CD4-positive, alpha-beta T cell treated with Interleukin-21 for 1 hour (primary cell): ENCODE measurements at places on chromosomes 7 and 10.

- peak; percentile 58 for DNase-seq
Observed at GRCh38 chr7:116258734-116259133, 48.4 kb downstream of the TES start.

- DNase-seq, result no peak
Observed at GRCh38 chr7:147106746-147107145, 990.1 kb downstream of the CNTNAP2 start.

- no peak for DNase-seq
Observed at GRCh38 chr7:112283382-112283910, 77.0 kb downstream of the ZNF277 start.

DNA sequence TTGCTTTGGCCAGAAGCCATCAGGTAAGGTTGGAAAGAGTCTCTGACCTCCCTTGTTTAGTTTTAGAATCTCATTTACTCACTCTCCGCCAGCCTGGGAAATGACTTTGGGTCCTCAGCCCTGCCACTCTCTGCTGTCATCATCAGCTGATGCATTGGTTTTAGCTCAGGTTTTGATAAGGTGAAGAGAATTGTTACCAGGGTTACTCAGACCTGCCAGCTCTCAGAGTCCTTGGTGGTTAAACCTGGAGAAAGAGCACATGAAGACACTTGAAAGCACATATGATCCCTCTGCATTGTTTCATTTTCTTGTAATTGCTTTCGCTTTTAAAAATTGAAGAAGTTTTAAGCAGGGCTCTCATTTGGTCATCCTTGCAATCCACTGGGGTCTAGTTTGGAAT, 4.0 kb upstream of the CROT start:
- peak; percentile 14 for DNase-seq

DNA sequence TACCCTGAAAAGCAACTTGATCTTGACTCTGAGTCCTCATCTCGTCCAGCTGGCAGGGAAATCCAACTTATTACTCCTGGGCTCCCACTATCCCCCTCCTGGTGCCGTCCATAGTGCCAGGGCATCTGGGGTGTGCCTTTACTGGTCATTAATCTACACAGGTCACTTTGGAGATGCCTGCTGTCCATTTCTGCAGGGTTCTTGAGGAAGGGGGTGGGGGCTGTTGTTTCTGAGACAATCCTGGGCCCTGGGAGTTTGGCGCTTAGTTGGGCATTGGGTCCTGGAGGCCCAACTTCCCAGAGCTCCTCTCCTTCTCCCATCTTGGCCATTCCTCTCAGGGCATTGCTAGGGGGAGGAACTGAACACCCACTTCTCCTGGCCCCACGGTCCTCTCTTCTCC, 6.0 kb upstream of the TACR2 start:
- DNase-seq, result no peak
